Right forelimb (tissue), 1 donor: ENCODE measurements at places on chromosomes 2 and 18.

GRCh38 chr2:112793449-112793978 is 9.2 kb upstream of the IL1A start:
- DNase-seq, result no peak

- no peak for DNase-seq
These were observed 111.2 kb downstream of the FMNL2 start for GRCh38 chr2:152446213-152446612.

DNA sequence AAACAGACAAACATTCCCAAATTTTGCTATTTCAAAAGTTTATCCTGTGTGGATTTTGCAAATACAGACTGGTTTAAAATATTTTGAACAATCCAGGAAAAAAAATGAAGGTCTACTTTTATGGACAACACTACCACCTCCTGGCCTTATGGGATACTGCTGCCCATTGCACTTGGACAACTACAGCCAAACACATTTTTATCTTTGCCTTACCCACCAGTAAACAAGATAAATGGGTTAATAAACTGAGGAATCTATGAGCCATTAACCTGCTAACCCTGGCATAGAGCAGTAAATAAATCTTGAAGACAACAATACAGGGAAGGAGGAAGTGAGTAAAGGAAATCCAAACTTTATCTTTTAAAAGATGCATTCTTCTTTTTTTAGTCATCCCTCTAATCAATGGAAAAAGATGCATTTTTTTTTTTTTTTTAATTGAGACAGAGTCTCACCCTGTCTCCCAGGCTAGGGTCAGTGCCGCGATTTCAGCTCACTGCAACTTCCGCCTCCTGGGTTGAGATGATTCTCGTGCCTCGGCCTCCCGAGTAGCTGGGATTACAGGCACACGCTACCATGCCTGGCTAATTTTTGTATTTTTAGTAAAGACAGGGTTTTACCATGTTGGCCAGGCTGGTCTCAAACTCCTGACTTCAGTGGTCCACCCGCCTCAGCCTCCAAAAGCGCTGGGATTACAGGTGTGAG is 2.1 kb upstream of the SPIRE1 start:
- peak; percentile 56 for DNase-seq

- no peak for DNase-seq
These were observed 6.8 kb downstream of the SLC38A11 start for GRCh38 chr2:164948540-164948939.

GRCh38 chr2:237546040-237546875 is 20.1 kb upstream of the PRLH start:
- DNase-seq, result no peak

- DNase-seq, result no peak
These were observed 22.6 kb downstream of the MMADHC start for GRCh38 chr2:149564983-149565382.

DNA sequence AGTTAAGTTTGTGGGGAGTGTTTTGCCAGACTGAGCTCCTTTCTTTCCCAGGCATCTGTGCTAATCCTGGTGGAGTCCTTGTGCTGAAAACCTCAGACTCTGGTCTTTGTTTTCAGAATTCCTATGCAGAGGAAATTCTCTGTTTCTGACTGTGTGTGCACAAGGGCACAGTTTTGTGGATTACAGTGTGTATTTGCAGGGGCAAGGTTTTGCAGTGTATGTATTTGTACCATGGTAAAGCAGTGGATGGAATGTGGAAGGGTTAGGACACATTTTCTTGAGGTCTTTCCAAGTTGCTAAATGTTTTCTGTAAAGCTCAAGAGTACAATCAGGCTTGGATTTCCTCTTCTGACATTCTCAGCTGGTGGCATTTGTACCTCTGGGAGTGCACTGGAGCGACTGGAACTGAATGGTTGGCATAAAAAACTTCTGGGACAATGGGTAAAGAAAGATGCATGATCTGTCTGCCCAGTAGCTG is 139.5 kb upstream of the RND3 start:
- DNase-seq, result no peak

DNA sequence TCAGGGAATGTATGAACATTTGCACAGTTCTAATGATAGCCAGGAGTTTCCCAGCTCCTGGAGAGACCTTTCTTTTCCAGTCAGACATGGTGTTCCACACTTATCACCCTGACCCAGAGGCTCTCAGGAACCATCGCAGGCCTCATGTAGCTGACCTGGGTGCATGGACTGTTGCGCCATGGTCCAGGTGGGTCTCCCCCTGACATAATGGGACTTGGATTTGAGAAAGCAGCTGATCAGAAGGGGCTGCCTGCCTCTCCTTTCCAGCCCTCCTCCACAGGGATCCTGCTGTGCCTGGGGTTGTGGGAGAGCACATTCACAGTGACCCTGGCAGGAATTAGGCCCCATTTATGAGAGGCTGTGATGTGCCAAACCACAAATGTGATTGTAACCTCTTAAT is 133.4 kb upstream of the ALPP start:
- no peak for DNase-seq

DNA sequence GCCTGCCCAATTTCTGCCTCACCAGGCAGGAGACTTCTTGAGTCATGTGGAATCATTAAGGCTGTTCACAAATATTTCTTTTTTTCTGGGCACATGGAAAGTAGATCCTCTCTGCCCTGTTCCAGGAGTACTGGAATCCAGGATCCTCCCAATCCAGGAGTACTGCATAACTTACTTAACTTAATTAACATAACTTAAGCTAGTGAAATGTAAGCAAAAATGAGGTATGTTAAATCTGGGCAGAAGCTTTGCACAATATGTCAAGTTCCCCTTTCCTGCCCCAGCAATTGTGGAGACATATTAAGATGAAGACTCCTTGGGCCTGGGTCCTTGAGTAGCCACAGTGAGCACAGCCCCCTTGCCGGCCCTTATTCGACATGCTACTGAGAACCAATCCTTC is 3.2 kb downstream of the CD207 start:
- no peak for DNase-seq

DNA sequence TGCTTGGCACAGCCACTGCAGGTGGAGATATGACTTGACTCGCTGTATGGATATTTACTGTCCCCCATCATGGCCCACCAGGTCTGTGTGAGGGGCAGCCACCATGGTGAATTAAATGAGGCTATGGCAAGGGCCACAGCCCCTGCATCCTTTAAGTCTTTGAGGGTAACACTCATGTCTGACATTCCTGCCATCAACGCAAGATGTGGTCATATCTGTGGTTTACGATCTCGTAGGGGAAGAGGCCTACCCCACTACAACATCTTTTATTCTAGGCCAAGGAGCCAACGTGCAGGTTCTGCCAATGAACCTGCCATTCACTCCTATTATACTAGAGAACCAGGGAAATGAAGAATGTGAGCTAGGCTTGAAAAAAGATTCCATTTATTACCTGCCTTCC is 381.6 kb upstream of the ID2 start:
- no peak for DNase-seq

DNA sequence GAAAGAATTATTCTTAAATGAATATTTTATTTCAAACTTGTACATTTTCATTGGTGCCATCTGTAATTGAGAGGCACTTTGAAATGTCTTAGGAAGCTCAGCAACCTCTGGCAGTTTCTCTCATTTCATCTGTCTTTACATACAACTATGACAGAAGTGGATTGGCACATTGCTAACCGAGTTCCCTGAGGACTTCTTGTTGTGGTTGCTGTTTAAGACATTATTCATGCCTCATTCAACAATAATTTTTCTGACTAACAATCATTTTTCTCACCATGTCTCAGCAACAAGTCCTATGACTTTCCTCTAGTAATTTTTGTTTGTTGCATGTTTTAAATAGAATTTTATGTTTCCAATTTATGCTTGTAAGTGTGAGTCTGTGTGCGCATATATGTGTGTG is 284.0 kb upstream of the CWC22 start:
- no peak for DNase-seq

GRCh38 chr18:48802543-48803290 is 148.0 kb downstream of the SMAD7 start:
- DNase-seq, result peak; percentile 41

GRCh38 chr2:59490192-59490591 is 1063.3 kb downstream of the BCL11A start:
- DNase-seq, result no peak

GRCh38 chr18:2337552-2338141 is 233.7 kb downstream of the METTL4 start:
- no peak for DNase-seq

DNA sequence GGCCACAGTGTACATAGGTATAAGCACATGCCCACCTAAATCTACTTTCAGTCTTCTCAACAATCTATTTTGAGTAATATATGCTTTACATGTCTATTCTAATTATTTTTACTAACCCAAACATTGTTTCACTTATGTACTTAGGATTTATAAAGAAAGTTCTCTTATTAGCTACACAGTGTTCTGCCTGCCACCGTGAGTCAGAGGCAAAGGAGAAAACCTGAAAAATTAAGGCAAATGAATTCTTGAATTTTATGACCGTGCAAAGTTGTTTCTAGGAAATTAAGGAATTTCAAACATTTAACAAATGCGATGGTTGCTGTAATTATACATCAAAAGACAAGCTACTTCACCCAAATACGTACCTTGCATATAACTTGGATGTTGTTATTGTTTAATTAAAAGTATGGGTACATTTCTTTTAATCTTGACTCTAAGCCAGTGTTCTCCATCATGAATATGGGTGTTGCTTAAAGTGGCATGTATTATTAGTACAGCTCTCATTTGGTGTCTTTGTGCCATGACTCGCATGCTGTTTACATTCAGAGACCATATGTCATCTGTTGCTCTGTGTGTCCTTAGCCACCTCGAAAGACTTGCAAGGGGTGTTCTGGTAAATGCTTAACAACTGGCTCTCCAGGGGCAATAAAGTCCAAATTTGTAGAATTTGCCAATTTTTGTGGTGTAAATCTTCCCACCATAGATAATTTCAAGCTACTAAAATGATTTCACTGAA is 154.3 kb upstream of the FN1 start:
- DNase-seq, result no peak

DNA sequence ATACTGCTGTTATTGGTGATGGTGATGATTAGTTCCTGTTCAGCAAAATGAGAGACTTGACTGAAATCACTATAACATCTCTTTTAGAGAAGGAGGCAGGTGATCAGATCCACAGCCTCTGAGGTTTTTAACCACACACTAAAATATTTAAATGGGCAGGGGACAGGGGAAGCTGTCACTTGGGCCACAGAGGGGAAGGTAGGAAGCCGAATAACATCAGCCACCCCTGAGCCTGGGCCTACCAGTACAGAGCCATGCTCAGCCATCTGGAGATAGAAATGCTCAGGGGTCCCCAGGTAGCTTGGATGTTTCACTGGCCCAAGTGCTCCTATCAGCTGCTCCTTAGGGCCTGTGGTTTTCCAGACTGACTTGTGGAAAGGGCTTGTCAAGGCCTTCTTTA is 122.3 kb downstream of the MRO start:
- DNase-seq, result no peak

GRCh38 chr2:213147538-213147937 is 3.9 kb downstream of the IKZF2 start:
- DNase-seq, result no peak

- DNase-seq, result no peak
These were observed 99.0 kb upstream of the MCFD2 start for GRCh38 chr2:47014564-47015051.

- DNase-seq, result peak; percentile 20
These were observed 141.3 kb downstream of the ASB1 start for GRCh38 chr2:238567996-238568395.
